ENCODE measurements at places on chromosomes 3 and 15. TPM values are rescaled to one million over a fixed set of nuclear protein-coding genes. Genes with fewer than 3 reads are reported as not detected.

GRCh38 chr3:50430191-50430590 lies 70.9 kb upstream of the TMEM115 start:
- no peak for DNase-seq

- DNase-seq = no peak
These were observed 1.3 kb downstream of the SCG5 start for GRCh38 chr15:32642667-32643435.

GRCh38 chr3:128232376-128233178 lies 79.3 kb downstream of the EEFSEC start:
- DNase-seq = no peak

DNA sequence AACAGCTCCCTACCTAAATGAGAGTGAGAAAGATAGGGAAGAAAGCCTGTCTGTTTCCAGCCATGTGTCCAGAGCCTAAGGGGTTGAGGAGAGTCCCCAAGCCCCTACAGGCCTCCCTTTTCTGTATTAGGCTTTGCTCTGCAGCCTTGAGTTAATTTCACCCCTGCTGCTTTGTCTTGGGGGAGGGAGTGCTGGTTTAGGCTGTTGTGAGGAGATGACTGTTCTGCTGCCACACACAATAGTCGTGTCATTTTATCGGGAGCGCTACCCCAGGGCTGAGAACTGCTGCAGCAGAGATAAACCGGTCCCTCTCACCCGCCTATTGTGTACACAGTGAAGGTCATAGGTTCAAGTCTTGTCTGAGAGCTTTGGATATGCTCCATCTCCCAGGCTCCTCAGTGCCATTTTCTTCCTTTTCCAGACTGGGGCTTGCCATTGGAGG lies 1.4 kb downstream of the ZNF609 start:
- no peak for DNase-seq

DNA sequence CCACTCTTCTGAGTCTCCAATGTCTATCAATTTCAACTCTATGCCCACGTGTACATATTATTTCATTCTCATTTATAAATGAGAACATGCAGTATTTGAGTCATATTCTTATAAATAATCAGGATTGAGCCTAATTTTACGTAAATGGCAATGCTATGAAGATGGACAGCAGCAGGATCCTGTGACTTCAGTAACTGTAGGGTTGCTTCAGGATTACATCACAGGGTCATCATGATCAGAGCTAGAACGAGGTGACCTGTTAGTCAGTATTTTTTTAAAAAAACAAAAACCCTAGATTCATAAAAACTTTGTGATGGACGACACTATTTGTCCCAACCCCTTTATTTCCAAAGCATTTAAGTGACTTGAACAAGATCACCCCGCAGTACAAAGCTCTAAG lies 21.8 kb downstream of the SHC4 start:
- DNase-seq = no peak

GRCh38 chr3:40022297-40022827 lies 213.0 kb downstream of the MYRIP start:
- no peak for DNase-seq

DNA sequence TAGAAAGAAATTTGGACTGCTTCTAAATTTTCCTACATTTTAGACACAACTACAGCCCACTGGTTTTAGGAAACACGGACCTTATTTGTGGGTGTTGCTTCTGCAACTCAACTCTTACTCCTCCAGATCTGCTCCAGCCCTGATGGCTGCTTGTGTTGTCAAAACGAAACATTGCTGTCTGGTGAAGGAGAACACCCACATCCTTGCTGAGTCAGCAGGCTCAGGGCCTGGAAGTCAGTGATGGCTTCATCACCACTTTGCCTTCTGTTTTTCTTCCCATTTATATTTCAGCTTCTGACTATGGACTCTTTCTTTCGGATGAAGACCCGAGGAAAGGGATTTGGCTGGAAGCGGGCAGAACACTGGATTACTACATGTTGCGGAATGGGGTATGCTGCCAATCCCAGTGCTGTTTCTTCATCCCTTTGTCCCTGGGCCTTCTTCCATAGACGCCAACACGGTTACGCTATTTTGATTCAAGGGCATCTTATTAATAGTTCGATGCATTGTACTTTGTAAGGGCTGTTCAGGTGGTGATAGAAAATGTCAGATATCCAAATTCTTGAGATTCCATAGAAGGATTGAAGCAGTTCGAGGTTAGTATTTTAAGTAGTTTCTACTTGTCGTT lies 392.6 kb upstream of the TPM1 start:
- DNase-seq = no peak

- no peak for DNase-seq
These were observed 213.2 kb downstream of the KCNMB2 start for GRCh38 chr3:178749471-178749870.

DNA sequence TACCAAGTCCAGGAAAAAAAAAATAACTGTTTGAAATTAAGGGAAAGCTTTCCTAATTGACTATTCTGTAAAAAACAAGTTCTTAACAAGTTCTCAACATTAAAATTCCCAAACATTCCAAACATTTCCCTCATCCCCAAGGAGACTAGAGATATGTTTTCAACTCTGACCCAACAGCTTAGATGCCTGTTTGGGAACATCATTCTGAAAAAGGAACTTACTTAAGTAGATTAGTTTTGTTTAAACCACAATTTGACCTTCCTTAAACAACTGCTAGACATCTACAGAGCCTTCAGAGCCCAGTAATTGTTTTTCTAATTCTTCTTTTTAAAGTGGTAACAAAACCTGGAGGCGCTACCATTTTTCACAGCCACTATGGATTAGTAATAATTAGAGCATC lies 12.8 kb downstream of the UBR1 start:
- no peak for DNase-seq

- DNase-seq = no peak
These were observed 139.5 kb downstream of the KCNAB1 start for GRCh38 chr3:156259896-156260295.

DNA sequence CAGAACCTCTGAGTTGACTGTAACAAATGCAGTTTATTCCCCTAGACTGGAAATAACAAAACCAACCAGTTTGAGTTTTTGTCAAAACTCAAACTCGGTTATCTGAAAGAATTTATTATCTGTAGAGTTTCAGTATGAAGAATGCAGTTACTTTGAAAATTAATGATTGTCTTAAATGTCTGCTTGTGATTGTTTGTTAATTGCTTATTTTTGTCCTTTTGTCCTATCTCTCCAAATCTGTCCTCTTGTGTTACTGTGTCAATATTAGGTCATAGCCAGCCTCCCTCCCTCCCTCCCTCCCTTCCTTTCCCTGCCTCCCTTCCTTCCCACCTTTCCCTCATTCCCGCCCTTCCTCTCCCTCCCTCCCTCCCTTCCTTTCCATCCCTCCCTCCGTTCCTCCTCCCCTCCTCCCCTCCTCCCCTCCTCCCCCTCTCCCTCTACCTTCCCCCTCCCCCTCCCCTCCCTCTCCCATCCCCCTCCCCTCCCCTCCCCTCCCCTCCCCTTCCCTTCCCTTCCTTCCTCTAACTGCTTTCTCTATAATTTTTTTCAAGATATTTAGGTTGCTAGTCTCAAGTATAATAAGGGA lies 153.5 kb downstream of the FNDC3B start:
- DNase-seq = no peak

GRCh38 chr3:184694133-184694665 lies 17.7 kb downstream of the MAGEF1 start:
- no peak for DNase-seq

GRCh38 chr3:178810181-178810580 lies 261.4 kb downstream of the ZMAT3 start:
- no peak for DNase-seq

DNA sequence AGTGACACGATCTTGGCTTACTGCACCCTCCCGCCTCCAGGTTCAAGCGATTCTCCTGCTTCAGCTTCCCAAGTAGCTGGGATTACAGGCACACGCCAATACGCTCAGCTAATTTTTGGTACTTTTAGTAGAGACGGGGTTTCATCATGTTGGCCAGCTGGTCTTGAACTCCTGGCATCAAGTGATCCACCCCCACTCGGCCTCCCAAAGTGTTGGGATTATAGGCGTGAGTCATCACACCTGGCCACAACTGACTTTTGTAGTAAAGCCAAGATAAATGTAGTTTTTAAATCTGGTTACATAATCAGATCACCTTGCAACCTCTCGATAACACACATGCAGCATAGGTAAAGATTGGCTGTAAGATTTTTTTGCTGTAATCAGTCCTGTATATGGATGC lies 657.5 kb upstream of the DPPA4 start:
- DNase-seq = no peak

DNA sequence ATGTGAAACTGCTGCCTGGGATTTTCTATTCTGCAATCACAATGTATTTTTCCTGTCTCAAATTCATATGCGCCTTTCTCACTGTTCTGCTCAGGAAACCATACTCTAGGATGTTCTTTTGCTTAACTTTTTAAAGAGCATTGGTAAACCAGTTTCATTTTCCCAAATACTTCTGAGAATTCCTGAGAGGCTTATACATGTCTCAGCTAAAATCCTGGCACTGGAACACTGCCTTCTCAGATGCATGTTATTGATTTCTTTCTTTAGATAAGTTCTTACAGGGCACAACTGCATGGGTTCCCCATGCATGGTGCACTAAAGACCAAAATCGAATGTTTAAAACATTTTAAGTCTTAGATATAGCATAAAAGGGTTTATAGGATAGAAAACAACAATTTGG lies 178.3 kb upstream of the PLSCR5 start:
- DNase-seq = no peak

GRCh38 chr15:98673133-98673532 lies 24.8 kb downstream of the IGF1R start:
- no peak for DNase-seq

DNA sequence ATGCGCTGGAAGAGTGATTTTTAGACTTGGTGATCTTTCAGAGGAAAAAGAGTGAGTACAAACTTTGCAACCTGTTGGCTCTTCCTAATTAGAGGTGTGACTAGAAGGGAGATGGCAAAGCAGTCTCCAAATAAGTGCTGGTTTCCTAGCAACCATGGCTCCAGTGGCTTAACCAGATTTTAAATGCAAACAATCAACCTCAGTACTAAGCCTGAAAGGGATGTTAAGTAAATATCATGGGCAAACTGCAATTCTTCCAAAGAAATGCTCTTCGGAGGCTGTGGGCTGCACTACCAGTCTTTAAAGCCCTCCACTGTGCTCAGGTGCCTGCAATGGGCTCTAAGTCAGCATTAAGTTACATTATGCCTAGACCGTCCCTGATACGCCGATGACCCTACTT lies 678.1 kb upstream of the CCDC54 start:
- DNase-seq = no peak

GRCh38 chr15:29601811-29602210 lies 220.5 kb downstream of the TJP1 start:
- no peak for DNase-seq

- DNase-seq = no peak
These were observed 672.5 kb downstream of the NSUN3 start for GRCh38 chr3:94735354-94735753.

- DNase-seq = no peak
These were observed 33.0 kb upstream of the ADCY5 start for GRCh38 chr3:123481722-123482457.

DNA sequence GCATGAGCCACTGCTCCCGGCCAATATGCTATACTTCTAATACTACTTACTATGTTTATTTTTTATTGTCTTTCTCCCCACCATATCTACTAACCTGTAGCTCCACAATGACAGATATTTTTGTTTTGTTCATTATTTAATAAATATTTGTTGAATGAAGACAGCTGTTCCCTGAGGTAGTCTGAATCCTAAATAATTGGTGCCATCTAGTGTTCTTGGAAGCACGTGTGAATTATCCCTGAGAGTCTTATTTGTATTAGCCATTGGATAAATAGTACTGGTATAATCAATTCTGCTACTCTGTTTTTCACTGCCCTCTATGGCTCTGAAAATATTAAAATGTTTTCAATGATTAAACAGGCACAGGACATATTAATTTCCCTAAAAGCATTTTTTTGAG lies 5.6 kb upstream of the APPL1 start:
- DNase-seq = no peak

GRCh38 chr3:15997274-15997943 lies 177.1 kb upstream of the GALNT15 start:
- DNase-seq = no peak

DNA sequence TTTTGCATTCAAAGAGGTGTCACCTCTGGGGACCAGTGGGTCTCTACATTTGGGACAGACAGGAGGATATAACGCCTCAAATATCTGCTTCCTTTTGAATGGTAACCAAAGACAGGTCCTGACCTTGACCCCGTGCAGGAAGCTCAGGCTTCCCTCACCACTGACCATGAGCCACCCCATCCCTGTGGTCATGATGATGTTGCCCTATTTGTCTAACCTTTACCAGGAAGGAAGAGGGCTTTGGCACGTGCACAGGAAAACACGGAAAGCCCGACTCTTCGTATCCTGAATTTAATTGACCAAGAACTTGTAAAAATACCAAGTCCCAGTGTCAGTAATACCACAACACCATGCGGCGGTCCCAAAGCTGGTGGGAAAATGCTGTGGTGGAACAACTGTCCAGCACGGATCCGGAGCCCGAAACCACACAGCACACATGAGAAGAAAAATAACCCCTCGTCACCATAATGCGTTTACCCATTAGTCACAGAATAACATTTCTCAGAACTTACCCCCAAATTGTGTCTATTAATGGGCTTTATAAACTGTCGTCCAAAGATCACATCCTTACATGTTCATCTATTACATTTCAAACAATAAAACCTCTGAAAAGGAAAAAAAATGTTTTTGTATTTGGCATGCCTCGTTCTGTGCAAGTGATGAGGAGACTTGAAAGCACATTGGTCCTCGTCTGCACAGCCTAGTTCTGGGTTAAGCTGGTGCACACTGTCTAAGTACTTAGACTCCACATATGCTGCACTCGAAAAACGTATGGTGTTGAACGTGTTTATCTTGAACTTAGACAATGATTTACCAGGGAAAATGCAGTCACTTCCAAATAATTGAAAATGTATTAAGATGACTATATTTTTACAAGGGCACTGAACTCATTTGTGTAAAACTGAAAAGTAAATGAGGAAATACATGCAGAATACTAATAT lies 118.9 kb upstream of the IGF1R start:
- DNase-seq = no peak

DNA sequence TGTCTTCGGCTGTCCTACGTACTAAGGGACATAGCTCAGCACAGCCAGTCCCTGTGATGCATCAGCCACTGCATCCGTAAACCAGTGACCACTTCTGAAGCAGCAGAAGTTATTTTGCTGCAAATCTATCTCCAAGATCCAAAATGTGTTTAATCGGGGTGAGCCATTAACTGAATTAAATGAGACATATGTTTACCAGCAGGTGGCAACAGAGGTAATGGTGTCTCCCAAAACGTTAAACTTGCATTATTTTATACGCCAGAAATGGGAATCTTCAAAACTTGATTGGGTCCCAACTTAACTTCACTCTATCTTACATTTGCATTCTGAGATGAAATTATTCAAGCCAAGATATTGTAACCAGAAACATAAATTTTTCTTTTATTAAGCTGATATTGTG lies 75.3 kb upstream of the BOC start:
- DNase-seq = no peak

ZMYND10 gene
- total RNA-seq = not detected

BCHE gene
- total RNA-seq = 2.3 TPM

ACKR4 gene
- 5.2 TPM for total RNA-seq

B3GNT5 gene
- 2.1 TPM for total RNA-seq

PAK6 gene
- 8.2 TPM for total RNA-seq

DLL4 gene
- total RNA-seq = 11.1 TPM

CLDN18 gene
- not detected for total RNA-seq

IL17RE gene
- 0.58 TPM for total RNA-seq

SPATA12 gene
- not detected for total RNA-seq

LSAMP gene
- total RNA-seq = 1.2 TPM

SNAP23 gene
- 34.1 TPM for total RNA-seq

CHRNA7 gene
- total RNA-seq = 0.60 TPM

All from left ventricle myocardium inferior (tissue), 1 donor.